Suppressor macrophage (primary cell): ENCODE measurements at places on chromosomes 6 and 20.

DNA sequence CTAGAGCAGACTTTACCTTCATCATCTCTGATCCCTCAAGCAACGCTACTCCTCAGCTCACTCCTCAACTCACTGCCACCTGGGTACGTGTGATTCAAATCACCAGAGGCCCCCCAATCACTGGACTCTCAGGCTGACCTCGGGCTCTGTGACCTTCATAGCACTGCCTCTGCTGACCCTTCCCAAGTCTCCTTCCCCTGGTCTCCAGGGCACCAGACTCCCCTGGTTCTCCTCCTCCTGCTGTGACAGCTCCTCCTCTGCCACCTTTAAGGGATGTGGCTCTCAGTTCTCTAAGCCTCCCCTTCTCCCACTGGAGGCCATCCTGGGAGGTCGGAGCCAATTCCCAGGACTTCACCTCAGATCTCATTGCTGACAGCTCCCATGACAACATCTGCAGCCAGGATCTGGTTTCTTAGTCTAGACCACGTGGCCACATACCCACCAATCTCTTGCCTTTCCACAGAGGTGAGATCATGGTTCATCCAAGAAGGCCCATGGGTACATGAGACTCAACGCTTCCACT lies 90.4 kb downstream of the NFATC2 start:
- no peak for DNase-seq

- DNase-seq, result no peak
These were observed 23.4 kb downstream of the THBS2 start for GRCh38 chr6:169230322-169230665.

DNA sequence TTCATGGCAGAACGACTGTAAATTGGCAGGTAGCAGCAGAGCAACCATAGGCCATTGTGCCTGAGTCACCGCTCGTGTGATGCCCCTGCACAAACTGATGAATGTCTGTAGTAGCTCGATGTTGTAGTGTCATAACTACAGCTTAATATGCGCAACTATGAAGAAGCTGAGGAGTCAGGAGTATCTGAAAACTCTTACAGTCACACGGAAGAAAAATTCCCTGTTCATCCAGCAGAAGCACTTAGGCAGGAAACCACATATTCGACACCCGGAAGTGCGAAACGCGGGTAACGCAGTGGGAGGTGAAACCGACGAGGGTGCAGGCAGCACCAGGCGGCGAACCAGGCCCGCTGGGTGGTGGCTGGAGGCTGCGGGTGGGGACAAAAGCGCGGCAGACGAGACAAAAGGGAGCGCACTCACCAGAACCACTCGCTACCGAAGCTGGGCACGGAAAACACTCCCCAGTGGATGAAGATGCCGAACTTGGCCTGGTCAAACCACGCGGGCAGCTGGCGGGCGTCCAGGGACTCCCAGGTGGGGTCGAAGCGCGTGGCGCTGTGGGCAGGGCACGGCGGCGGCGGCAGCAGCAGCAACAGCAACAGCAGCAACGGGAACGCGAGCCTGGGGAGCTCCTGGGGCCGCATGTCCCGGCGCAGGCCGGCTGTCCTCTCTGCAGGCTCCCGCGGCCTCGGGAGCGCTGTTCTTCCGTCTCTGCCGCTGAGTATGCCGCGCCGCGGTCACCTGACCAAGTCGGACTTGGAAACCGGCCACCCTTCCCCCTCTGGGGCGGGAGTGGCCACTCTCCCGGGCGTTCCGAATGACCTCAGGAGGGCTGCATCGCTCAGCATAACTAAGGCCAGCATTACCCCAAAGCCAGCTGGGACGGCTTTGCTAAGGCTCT lies at the start of gene FUCA2:
TSS of gene FUCA2 (minus strand) at position 730 of the 901 bp plus-strand sequence. CDS start at position 644, 86 bp downstream.
- peak; percentile 95 for DNase-seq

DNA sequence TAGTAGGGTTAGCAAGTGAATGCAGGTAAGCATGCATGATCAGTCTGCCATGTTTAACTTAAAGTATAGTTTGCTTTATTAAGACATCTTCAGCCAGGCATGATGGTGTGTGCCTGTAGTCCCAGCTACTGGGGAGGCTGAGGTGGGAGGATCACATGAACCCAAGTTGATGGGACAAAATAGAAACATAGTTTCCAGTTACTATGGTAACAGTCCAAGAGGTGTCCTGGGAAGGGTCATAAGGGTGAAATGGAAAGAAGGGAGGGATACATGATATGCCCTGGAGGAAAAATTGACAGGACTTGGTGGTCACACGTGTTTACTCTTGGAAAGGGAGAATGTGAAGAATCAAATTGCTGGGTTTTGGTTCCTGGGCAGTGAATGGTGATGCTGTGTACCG lies 139.6 kb downstream of the SULF2 start:
- no peak for DNase-seq

DNA sequence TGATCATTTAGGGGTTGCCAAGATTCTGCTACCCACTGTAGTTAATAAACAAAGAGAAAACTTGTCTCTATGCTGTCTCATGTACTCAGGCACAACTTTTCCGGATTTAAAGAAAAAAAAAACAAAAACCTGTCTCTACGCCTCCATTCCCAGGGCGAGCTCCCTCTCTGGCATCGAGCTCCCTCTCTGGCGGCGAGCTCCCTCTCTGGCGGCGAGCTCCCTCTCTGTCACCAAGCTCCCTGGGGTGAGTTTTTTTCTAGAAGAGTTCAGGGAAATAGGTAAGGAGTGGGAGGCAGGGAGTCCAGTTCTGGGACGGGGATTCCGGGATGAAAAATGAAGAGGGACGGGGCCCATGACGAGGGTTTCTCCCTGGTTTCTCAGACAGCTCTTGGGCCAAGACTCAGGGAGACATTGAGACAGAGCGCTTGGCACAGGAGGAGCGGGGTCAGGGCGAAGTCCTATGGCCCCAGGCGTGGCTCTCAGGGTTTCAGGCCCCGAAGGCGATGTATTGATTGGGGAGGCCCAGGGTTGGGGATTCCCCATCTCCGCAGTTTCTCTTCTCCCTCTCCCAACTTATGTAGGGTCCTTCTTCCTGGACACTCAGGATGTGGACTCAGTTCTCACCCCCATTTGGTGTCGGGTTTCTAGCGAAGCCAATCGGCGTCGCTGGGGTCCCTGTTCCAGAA lies 16.5 kb upstream of the HLA-A start:
- peak; percentile 30 for DNase-seq

DNA sequence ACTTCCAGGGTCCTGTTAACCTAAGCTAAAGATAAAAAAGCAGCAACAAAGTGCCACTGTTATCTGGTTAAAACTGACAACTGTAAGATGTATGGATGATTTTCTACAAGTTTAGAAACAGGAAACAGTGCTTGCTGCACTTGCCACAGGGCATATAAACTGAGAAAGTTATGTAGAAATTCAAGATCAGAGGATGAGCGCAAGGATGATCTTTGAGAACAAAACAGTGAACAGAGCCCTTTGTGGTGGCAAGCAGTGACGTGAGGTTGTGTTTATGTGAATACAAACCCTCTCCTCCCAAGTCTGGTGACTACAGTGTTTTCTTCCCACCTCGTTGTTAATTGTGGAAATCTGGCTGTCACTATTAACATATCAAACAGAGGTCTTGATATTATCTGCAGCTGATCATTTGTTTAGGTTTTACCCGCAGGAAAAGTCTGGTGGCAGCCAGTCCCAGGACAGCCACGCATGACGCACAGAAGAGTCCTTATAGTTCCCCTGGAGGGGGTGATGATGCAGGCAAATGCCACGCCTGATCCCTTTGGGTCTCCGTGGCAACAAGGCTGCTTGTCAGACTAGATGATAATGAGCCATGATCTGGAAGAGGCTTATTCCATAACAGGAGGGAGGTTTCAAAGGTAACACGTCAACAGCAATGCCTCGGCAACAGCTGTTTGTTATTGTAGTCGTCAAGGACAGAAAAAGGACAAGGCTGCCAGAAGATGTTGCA lies 43.1 kb upstream of the TNFAIP3 start:
- peak; percentile 41 for DNase-seq

- no peak for DNase-seq
These were observed 33.9 kb downstream of the TXLNB start for GRCh38 chr6:139257821-139258398.

DNA sequence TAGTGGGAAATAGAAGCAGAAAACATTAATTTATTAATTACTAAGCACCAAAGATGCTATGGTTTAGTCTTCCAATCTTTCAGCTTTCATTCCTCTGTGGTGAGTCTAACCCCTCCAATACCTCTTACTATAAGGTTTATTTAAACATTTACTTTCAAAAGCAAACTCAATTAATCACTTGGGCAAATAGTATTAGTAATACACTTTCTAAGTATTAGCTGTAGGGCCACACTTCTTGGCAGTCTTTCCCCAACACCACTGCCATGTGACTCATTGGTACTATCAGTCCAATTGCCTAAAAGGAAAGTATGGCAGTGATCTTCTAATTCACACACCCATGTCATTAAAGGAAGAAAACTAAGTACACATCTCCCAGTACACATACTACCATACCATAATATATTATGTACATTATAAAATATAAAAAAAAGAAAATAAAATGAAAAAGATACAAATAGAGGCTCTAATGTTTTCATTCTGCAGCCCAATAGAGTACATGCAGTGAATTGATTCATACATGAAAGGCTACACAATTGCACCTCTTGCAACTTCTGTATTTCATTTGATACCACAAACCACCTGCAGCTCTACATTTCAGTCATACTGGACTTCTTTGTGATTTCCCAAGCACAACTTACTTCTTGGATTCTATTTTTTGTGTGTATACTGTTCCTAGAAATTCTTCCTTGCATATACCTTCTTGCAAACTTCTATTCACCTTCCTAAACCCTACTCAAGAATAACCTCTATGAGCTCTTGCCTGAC lies 218.6 kb downstream of the PKHD1 start:
- DNase-seq, result no peak

- DNase-seq, result no peak
These were observed 72.4 kb downstream of the FGD2 start for GRCh38 chr6:37077905-37078296.

DNA sequence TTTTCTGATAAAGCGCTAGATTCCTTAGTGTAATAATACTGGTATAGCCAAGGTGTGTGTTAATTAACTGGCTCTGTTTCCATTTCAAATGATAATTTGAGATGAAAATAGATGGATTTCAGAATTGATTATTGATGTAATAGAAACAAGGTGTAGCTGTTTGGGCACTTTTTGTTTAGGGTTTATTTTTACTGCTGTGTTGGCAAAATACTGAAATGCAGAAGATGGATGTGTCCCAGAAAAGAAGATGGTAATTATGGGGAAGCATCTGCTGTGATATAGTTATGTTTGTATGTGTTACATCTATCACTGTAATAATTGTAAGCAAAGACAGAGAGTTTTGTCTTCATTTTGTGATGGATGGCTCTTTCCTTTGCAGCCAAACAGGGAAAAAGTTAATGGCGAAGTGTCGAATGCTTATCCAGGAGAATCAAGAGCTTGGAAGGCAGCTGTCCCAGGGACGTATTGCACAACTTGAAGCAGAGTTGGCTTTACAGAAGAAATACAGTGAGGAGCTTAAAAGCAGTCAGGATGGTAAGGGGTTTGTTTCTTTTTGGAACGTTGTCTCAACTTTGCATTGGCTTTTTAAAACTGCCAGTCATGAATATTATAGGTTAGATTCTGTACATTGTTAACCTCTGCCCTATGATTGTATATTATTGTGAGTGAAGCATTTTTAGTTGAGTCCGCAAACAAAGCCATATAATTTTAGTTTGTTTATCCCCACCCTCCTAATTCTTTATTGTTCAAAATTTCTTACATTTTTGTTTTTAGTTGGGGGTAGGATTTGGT lies 8.6 kb upstream of the ACAT2 start:
- DNase-seq, result no peak

- DNase-seq, result no peak
These were observed 91.5 kb upstream of the MTHFD1L start for GRCh38 chr6:150773969-150774368.

DNA sequence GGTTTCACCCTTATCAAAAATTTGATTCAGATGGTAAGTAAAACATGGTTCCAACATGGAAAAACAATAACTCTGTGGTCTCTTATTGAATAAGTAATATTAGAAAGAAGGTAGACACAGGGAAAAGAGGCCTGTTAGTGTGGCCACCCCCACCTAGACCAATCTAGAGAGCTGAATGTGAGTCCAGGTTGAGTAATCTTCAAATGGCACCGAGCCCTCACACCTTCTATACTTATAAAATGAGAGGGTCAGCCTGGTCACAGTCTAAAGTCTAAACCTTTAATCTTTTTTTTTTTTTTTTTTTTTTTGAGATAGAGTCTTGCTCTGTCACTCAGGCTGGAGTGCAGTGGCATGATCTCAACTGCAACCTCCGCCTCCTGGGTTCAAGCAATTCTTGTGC lies 6.9 kb downstream of the FAM184A start:
- DNase-seq, result no peak

GRCh38 chr20:38248133-38248532 lies 12.4 kb downstream of the KIAA1755 start:
- DNase-seq, result no peak

DNA sequence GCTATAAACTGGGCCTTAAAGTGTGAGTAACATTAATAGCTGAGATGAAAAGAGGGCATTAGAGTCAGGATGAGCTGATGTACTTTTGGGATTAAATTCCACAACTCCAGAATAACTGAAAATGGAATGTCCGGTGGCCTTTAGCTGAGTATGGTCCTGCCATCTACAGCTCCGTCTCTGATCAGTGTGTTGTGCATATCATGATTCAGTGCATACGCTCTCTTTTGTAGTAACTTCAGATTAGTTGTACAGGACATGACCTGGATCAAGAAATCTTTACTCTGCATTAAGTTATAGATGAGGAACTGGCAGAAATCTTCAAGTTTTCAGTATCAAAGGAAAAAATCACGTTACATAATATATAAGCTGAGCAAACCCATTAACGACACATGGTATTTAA lies 92.4 kb downstream of the MTFR2 start:
- no peak for DNase-seq

DNA sequence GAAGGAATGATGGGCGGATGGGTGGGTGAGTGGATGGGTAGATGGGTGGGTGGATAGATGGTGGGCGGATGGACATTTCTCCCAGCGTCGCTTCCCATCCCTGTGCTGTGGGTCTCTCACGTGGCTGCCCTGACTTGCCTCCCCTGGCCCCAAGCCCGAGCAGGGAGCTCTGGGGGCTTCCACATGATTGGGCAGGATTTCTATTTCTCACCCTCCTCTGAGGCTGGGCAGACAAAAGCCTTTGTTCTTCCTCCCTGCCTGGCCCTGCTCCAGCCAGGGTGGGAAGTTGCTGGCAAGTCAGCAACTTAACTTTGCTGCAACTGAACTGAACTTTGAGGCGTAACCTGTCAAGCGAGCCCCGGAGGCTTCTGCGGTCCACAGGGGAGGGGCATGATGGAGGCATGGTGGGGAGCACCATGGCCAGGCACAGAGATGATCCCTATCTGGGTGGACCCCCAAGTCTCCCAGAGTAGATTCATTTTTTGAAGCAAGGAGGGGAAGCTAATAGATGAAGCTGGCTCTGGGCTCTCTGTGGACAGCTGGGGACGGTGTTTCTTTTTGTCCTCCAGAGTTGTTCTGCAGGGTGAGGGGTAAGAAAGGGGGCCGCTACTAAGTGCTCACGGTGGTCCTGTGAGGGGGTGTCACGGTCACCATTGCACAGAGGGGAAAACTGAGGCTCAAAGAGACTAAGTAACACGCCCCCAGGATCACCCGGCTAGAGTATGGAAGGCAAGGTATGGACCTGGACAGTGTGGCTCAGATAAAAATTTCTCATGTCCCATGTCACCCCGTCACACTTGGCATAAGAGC lies 140.1 kb downstream of the CEBPB start:
- DNase-seq, result peak; percentile 61
